ENCODE measurements at places on chromosomes 11 and 22.

DNA sequence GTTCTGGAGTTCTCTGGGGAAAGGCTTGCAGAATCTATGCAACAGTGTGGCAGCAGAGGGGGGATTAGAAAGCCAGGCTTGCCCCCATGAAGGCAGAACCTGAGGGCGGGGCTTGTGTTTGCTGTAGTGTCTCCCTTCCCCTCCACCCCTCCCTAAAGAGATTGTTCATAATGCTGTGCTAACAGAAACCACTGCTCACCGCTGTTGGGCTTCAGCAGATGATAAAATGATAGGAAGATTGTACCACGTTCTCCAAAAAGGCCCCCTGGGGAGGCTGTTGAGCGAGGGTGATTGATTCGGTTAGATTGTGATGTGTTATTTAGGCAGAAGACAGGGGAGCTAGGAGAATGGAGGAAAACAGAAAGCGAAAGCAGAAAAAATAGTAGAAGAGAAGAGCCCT, 215.2 kb upstream of the NCAM1 start:
- peak; percentile 79 for DNase-seq

GRCh38 chr22:47267513-47268282, 505.2 kb downstream of the TBC1D22A start:
- DNase-seq: no peak

- DNase-seq: no peak
Observed at GRCh38 chr11:47284151-47284550, 14.2 kb downstream of the MADD start.

GRCh38 chr11:47003180-47003877, 66.8 kb downstream of the CSTPP1 start:
- no peak for DNase-seq

DNA sequence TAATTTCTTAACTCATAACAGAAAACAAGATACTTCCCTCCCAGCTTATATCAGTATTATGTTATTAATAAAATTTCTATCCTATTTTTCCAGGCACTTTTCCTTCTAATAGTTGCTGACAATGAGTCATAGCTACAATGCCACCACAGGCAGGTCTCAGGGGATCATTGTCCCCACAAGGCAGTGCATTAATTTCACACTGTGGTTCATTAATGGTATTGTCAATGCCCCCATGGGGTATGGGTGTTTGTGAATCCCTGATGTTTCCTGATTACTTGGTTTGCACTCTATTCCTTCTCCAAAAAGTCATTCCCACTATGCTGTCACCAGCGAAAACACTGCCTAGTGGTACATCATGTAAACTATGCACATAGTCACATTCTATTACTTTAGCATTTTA, 345.5 kb upstream of the CTSC start:
- DNase-seq: no peak

DNA sequence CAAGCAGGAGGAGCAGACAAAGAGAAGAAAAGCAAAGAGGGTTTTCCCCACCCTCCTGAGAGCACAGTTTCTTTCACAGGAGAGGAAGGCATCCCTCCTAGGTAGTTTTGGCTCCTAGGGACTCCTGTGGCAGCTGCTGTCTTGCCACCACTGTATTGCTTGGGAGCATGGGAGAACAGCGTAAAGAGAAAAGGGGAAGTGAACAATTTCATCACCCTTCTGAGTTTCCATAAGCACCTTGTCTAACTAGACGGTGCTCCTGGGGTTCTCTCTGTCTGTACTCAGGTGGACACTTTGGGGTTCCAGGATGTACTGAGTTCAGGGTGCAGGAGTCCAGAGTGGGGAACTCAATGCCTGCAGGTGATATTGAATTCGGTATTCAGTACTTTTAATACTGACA, 1430.5 kb downstream of the TBC1D22A start:
- no peak for DNase-seq
